ENCODE measurements at places on chromosomes 1 and 21.
A peak's percentile ranks its signal among the peaks of the same experiment; 100 is the strongest.

- peak; percentile 92 for DNase-seq
These were observed 113.5 kb downstream of the OMA1 start for GRCh38 chr1:58432851-58433668.

DNA sequence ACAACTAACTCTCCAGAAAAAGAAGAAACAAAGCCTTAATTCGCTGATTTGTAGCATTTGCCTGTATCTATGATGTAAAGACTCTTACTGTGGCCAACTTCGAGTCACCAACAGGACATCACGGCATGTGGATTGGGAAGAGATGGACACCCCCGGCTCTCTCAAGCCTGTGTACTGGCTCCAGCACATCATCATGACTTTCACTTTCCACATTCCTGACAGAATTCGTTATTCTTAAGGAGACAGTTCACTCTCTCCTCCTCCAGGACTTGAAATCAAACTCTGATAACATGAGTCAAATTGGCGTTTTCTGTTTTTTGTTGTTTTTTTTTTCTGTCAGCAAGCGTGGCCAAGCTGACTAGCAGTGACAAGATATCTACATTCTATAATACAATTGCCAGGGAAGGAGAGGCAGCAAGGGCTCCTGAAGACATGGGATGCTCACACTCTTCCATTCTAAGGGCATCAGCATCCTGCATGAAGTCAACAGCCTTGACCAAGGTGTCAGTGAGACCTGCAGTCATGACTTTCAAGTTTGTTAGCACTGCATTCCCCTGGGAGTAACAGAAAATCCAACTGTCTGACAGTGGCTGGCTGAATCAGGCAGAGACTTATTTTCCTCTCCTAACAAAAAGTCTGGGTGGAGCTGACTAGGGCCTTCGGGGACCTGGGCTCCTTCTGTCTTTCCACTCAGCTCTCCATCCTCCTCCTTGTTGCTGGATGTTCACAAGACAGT is 13.3 kb upstream of the TRAF3IP3 start:
- peak; percentile 10 for DNase-seq

DNA sequence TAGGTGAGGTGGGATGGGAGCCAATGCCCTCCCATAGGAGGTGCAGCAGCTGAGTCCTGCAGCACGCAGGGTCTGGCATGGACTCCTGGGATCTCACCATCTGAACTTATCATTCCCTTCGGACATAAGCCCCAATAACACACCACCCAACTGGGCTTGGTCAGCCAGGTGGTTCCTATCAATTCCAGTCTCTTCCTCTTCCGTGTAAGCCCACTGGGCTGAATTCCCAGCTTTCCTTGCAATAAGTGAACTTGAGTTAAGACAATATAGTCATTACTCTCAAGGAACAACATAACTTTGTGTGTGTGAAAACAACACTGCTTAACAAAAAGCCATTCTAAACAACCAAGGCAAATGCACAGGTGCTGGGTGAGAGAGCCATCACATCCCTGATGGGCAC is 86.6 kb upstream of the EDN2 start:
- DNase-seq: no peak

DNA sequence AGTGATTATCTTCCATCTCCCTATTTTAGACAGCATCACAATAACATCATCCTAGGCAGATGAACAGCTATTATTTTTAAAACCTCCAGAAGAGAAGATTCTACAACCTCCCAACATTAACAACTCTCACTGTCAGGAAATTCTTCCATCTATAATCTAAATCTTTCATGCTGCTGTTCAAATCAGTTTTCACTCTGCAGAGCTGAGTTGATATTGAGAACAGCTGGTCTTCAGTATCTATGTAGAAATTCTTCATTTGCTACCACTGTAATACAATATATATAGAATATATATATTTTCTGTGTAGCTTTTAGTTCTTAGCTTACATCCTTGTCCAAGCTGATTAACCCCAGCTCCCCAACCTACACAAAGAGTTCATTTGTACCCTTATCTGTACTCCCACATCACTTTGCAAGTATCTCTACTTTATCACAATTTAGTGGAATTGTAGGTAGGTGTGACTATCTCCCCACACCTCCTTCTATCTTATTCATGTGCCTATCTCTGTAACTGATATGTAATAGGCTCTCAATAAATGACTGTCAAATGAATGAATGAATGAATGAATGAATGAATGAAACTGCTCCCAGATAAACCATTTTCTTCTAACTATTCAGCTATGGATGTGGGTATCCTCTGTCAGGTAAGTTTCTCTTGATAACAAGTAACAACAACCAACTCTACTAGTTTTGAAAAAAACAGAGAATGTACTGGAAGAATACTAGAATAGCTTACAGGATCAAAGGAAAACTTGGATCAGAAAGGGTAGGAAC is 37.4 kb upstream of the PKN2 start:
- no peak for DNase-seq

- DNase-seq: no peak
These were observed 179.0 kb upstream of the TNR start for GRCh38 chr1:175922254-175922881.

DNA sequence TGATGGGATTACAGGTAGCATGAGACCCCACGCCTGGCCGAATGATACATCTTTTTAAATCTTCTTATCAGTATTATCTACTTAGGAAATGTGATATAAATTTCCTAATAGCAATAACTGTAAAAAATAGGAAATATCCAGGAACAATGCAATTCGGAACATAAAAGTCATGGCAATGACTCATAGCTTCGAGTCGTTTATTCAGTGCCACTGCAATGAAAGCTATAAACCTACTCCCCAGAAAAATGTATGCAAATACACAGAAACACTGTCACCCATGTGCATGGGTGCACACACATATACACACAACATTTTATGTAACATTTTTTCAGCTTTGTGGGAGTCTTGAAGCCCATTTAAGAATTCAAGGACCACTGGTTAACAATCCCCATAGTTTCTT is 194.6 kb downstream of the PATJ start:
- DNase-seq: no peak

DNA sequence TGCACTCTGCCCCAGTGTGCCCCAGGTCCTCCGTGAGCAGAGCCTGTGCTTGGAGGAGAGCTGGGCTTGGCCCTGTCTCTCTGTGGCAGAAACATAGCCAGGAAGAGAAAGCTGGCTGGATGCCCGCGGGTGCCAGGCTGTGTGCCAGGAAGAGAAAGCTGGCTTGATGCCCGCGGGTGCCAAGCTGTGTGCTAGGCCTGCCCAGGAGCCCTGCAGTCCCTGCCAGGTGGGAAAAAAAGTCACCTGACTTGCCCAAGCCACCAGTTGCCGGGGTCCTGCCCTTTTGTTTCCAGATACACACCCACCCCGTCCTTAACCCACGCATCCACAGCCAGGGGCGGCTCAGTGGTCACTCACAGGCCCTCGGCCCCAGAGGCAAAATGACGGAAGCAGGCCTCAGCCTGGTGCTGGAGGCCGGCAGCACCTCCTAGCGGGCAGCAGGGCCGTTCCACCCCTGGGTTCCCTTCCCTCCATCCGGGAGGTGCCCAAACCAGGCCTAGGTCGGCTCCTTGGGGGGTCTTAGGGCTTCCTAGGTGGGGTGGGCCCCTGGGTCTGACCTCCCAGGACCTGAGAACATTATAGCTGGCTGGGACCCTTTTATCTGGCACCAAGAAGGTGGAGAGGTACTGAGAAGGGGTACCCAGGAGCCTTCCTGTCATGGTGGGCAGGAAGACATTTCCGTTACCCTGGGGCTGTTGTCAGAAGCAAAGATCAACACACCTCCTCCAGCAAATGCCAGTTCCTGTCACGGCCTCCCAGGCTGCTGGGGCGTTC is 9.1 kb downstream of the ITGB2 start:
- DNase-seq: no peak

GRCh38 chr1:183106746-183107145 is 79.3 kb upstream of the LAMC2 start:
- peak; percentile 47 for DNase-seq

- DNase-seq: peak; percentile 85
These were observed 19.9 kb upstream of the ERICH3 start for GRCh38 chr1:74693473-74693872.

GRCh38 chr1:95371666-95372282 is 137.8 kb downstream of the RWDD3 start:
- no peak for DNase-seq

DNA sequence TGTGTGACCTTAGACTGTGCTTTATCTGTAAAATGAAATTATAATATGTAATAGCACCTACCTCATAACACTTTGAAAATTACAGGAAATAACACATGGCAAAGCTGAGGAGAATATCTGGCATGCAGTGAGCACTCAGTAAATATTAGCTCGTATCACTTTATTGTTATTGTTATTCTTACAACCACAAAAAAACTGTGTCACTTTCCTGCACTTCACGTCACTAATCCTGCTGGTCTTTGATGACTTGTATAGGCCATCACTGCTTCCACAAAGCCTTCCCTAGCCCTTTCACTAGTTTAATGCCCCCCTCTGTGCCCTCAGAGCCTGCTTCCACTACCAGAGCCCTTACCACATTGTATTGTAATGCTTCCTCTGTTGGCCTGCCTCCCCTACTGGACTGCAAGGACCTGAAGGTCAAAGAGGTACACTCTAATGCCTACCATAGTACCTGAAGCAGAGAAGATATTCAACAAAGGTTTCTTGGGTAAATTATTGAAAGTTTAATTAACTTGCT is 231.6 kb downstream of the NFIA start:
- DNase-seq: no peak

DNA sequence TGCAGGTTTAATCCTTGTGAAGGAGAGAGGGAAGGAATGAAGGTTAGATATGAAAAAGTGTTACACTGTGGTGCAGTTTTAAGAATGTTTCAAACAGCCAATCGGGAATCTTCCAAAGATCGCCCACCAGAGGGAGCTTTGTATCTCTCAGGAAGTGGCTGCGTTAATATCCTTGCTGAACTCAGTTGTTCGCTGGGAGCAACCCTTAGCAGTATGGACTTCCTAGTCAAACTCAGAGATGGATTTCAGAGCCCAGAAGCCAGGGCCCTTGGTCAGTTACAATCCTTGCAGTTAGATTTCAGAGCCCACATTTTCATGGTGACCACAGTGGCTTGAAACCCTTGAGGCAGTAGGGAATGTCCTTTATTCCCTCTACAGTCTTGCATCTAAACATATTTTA is 136.2 kb downstream of the NTNG1 start:
- DNase-seq: peak; percentile 56

GRCh38 chr1:32345289-32345827 is 9.3 kb upstream of the MARCKSL1 start:
- peak; percentile 38 for DNase-seq

- no peak for DNase-seq
These were observed 41.2 kb downstream of the ENAH start for GRCh38 chr1:225611537-225612223.

- peak; percentile 95 for DNase-seq
These were observed 22.2 kb downstream of the SLC25A33 start for GRCh38 chr1:9561429-9561828.

GRCh38 chr1:170273291-170274130 is 127.8 kb downstream of the NTMT2 start:
- no peak for DNase-seq

DNA sequence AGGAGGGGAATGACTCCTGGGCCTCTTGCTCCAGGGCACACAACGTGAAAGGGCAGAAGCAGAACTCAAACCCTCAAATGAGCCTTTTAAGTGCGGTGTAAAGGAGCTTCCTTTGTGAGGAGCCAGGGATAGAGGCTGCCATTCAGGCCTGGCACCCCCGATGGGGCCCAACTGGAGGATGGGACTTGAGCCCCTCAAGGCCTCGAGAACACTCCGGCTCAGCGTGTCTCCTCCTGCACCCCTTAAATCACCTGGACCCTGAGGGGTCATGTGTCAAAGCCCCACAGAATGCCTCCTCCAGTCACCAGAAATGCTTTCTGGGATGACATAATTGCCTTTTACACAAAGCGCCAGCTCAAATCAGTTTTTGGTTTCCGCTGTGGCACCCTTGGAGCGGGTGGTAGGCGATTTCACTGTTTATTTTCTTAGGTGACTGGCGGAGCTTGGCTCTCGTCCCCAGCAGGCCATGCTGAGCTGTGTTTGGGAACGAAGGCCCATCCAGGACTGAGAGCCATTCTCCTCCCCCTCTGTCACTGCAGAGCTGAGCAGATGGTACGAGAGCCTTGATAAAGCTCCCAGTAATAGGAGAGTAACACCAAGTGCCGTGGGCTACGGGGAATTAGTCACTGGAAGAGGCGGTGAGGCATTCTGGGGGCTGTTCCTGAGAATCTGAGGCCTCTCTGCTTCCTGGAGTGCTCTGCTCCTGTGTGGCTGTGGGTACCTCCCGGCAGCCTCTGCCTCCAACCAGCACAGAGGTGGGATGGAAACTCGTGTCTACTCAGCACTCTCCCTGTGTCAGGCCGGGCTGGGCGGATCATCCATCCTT is 163.0 kb downstream of the GRIK3 start:
- no peak for DNase-seq

GRCh38 chr1:5944154-5944842 is 47.9 kb downstream of the NPHP4 start:
- DNase-seq: no peak

DNA sequence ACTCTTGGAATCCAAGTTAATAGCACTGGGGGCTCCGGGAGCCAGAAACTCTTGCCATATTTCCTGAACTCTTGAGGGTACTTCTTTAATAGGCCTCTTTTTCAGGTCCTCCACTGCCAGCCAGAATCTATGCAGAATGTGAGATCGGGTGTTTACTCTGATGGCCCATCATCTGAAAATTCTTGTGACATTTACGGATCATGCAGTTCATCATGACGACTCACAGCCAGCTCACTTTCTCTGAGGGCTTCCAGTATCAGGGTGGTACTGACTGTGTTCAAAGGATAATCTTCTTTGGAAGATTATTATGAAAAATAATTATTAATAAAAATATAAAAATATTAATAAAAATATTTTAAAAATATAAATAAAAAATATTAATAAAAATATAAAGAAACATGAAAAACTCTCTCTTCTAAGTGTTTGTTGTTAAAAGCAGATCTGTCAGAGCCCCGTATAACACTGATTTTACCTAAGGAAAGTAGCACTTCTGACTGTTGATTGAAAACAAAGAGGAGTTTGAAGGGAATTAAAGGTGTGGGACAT is 194.3 kb upstream of the GREM2 start:
- no peak for DNase-seq

DNA sequence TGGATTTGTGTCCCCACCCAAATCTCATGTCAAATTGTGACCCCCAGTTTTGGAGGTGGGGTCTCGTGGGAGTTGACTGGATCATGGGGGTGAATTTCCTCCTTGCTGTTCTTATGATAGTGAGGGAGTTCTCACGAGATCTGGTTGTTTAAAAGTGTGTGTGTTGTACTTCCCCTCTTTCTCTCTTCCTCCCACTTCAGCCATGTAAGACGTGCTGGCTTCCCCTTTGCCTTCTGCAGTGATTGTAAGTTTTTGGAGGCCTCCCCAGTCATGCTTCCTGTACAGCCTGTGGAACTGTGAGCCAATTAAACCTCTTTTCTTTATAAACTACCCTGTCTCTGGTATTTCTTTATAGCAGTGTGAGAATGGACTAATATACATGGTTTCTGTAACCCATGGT is 64.6 kb downstream of the RHOU start:
- no peak for DNase-seq
